SIG-M5 (cell line): ENCODE measurements at places on chromosomes 5 and 9.

- DNase-seq, result no peak
Observed at GRCh38 chr9:75975071-75975470, 84.6 kb downstream of the PCSK5 start.

GRCh38 chr5:44365345-44365744, 23.9 kb downstream of the FGF10 start:
- no peak for DNase-seq

DNA sequence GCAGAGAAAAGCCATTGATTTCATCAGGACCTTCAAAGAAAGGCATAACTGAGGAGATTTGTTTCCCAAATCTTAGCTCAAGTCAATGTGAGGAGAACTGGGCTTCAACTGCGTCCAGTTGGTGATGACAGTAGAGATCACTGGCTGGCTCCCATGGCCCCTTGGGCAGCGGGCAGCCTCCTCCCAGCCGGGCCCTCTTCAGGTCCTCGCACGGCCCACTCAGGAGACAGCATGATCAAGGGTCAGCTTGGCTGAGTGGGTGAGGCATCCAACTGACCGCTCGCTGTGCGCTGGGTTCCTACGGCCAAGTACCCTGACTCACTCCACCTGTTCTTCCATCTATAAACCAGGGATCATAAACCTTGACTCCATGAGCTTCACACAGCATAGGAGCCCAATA, 274.0 kb downstream of the NSG2 start:
- no peak for DNase-seq

- DNase-seq, result no peak
Observed at GRCh38 chr5:16179511-16179935, at the start of gene MARCHF11. TSS of gene MARCHF11 (minus strand) at chr5:16179791. CDS start at chr5:16179575, 216 bp downstream.
